Naive thymus-derived CD4-positive, alpha-beta T cell (primary cell): ENCODE measurements at places on chromosomes 6 and 20. TPM values are rescaled to one million over a fixed set of nuclear protein-coding genes. Genes with fewer than 3 reads are reported as not detected.

Gene CPNE5
- total RNA-seq = not detected

Gene SLC17A2
- not detected for total RNA-seq

Gene PRKN
- 6.1 TPM for total RNA-seq

Gene CRISP1
- total RNA-seq = not detected

Gene KHDC1L
- total RNA-seq = not detected

GRCh38 chr6:74991573-74992332 lies 214.1 kb downstream of the COL12A1 start:
- no peak overlapping the region for H3K4me3 ChIP-seq
- H3K4me1 ChIP-seq = no peaks in the 10 kb centered on the region
- DNase-seq = no peak
- no peaks in the 10 kb centered on the region for H3K36me3 ChIP-seq
- no peaks in the 10 kb centered on the region for H3K27me3 ChIP-seq
- H3K27ac ChIP-seq = no peak overlapping the region

GRCh38 chr6:135305684-135306083 lies 124.6 kb downstream of the MYB start:
- H3K27me3 ChIP-seq = no peaks in the 10 kb centered on the region
- no peak overlapping the region for H3K4me3 ChIP-seq
- H3K27ac ChIP-seq = no peak overlapping the region

GRCh38 chr6:44833248-44833647 lies 445.7 kb downstream of the CDC5L start:
- H3K4me1 ChIP-seq = peaks cover 14% of the 10 kb centered on the region
- no peaks in the 10 kb centered on the region for H3K27me3 ChIP-seq
- no peak overlapping the region for H3K4me3 ChIP-seq
- no peak for DNase-seq

GRCh38 chr6:134551245-134551960 lies 233.5 kb upstream of the SGK1 start:
- no peaks in the 10 kb centered on the region for H3K27me3 ChIP-seq
- H3K4me1 ChIP-seq = no peaks in the 10 kb centered on the region
- no peak overlapping the region for H3K27ac ChIP-seq
- DNase-seq = no peak

DNA sequence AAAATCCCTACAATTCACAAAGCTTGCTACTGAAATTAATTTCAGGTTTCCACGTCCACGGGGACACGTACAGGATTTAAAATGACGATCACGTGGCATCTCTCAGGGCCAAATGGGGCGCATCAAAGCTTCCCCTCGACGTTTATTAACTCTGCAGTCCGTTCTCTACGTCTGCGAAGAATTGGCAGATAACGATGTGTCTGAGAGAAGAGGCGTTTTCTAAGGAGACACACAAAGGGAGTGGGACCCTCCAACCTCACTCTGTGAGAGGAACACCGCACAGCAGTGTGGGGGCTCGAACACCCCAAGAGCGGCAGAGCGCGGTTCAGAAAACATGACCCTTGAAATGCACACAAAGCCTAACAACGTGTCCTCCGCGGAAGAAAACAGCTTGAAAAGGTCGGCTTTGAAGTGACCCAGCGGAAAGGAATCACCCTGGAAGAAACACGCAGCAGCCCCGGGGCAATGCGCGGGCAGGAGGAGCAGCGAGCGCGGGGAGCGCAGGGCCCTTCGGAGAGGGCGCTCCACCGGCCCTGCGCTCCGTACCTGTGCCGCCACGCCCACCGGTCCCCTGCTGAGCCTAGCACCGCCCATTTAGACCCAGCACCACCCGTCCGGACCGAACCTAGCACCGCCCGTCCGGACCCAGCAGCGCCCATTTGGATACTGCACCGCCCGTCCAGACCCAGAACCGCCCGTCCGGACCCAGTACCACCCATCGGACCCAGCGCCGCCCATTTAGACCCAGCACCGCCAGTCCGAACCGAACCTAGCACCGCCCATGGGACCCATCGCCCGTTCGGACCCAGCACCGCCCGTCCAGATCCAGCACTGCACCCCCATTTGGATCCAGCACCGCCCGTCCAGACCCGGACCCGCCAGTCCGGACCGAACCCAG lies 1.1 kb upstream of the AFDN start:
- H3K36me3 ChIP-seq = no peaks in the 10 kb centered on the region
- H3K27ac ChIP-seq = no peak overlapping the region
- H3K4me1 ChIP-seq = peaks cover 14% of the 10 kb centered on the region
- DNase-seq = no peak

DNA sequence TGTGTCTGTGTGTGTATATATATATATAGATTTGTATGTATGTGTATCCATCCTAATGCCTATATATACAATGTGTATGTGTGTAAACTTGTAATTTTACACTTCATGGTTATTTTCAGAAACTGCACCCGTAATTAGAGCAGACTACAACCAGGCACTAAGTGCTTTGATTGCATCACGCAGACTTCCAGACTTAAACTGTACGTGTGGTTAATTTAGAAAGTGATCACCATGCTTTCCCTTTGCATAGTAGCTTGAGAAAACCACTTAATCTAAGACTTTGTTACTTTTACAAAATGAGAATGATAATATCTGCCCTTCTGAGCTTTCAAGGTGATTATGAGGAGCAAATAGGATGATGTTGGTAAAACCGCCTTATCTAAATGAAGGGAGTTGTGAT lies 50.1 kb upstream of the E2F3 start:
- no peaks in the 10 kb centered on the region for H3K4me1 ChIP-seq
- no peak overlapping the region for H3K4me3 ChIP-seq
- H3K27ac ChIP-seq = no peak overlapping the region
- no peaks in the 10 kb centered on the region for H3K27me3 ChIP-seq
- no peaks in the 10 kb centered on the region for H3K36me3 ChIP-seq
- DNase-seq = no peak

DNA sequence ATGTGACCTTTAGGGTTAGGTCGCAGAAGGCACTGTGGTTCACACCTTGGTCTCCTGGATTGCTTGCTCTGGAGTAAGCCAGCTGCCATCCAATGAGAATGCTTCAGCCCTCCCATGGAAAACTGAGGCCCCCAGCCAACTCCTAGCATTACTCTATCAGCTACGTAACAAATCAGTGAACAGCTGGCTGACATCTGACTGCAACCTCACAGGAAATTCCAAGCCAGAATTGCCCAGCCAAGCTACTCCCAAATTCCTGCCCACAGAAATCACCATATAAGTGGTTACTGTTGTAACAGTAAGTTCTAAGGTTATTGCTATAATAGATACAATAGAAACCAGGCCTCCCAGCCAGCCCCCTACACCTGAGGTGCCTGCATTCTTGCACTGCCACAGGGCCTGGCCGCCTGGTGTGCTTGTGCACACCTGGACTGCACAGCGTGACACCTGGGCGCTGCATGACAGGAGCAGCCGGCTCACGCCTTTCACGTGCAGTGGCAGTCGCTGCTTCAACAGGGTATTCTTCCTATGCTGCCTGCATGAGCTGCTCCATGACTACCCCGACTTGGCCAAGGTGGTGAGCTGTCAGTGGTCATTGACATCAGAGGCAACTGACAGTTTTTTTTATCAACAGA lies 429.7 kb upstream of the RUNX2 start:
- DNase-seq = no peak
- H3K4me1 ChIP-seq = no peaks in the 10 kb centered on the region
- H3K4me3 ChIP-seq = no peak overlapping the region
- no peak overlapping the region for H3K27ac ChIP-seq
